ENCODE measurements at places on chromosomes 12 and 14.
A peak's percentile ranks its signal among the peaks of the same experiment; 100 is the strongest.

DNA sequence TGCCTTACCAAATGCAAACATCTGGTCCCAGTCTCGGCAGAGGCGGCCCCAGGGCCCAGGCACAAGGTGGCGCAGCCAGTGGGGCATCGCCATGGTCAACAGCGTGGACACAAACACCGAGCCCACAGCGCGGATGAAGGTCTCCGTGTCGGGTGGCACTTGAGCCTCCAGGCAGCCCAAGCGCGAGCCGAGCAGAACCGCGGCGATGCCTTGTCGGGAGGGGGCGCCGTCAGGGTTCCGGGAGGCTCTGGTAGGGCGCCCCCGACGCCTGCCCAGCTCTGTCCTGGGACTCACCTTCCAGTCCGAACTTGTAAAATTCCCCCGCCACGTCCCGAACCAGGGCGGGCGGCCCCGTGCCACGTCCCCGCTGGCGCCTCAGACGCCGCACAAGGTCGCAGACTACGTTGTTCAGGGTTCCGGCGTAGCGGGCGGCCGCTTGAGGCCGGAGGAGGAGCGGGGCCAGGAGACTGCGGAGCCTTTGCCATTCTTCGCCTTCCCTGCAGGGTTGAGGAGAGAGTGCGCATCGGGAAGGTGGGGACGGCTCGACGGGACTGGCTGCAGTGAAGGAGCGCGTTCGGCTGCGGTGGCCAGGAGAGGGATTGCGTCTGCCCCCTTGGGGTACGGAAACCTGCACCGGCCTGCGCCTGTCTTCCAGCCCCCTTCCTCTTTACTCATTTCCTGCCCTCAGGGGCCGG lies 1.7 kb downstream of the CYP27B1 start:
- DNase-seq = no peak

GRCh38 chr14:93493054-93493453 lies 62.3 kb downstream of the UNC79 start:
- DNase-seq = no peak

DNA sequence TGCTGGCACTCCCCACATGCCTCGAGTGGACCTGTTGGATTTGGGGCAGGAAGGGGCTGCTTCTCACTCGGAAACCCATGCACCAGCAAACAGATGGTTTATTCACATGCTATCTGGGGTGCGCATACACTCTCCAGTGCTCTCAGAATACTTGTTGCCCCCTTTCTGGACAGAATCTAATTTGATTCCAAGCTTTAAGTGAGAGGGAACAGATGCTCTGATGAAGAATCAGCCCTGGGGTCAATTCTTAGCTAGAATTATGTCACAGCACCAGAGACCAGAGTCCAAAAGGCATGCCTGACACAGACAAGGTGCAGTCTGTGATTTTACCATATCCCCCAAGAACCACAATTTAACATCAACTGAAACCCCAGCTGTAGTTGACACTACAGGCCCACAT lies 83.8 kb downstream of the SPTB start:
- no peak for DNase-seq

GRCh38 chr14:92600318-92601053 lies 86.9 kb downstream of the RIN3 start:
- DNase-seq = no peak

GRCh38 chr14:57560681-57561080 lies 67.0 kb upstream of the CCDC198 start:
- no peak for DNase-seq

GRCh38 chr12:102964872-102965271 lies 7.4 kb downstream of the ASCL1 start:
- peak; percentile 69 for DNase-seq

DNA sequence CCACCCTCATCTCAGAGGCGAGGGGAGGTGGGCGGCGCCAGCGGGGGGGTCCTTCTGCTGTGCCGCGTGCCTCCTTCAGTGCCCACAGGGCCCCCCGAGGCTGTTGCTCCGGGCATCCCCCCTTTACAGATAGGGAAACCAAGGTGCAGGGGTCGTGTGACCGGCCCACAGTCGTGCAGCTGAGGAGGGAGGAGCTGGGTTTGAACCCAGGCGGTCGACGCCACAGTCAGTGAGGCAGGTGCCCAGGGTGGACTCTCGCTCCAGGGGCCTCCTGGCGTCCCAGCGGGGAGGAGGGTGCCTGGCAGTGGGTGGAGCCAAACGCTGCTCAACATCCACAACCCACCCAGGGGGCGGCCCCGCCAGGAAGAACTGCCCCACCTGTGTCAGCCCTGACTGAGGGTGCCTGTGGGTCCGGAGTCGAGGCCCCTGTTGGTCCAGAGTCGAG lies 8.6 kb downstream of the GALNT9 start:
- DNase-seq = no peak

GRCh38 chr12:57476162-57476992 lies 3.3 kb downstream of the ARHGAP9 start:
- DNase-seq = peak; percentile 79

- no peak for DNase-seq
Observed at GRCh38 chr12:47084172-47084571, 4.4 kb upstream of the AMIGO2 start.

DNA sequence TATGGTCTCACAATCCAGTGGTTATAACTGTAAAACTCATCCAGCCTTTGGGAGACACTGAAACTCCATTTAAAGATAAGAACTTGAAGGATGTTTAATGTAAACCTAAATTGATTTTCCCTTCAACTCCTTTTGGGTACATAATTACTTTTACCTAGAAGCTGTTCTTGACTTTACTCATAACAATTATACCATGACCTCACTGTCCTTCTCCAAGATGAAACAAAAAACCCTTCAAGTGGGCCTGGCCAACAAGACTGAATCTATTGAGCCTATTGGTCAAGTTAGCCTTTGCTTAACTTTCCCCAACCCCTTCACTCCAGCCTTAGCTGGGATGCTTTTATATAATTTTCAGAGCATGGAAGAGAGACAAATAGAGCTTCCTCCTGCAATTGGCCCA lies 22.5 kb downstream of the PARP2 start:
- no peak for DNase-seq

DNA sequence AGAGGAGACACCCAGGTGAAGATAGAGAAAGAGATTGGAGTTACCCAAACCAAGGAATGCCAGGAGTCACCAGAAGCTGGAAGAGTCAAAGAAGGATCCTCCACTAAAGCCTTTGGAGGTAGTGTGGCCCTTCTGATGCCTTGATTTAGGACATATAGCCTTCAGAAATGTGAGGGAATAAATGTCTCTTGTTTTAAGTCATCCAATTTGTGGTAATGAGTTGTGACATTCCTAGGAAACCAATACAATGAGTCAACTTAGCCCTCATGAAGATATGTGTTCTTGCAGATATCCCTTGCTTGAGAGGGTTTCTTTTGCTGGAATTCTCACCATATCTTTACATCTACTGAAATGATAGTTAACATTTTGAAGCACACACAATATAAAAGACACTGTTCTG lies 58.8 kb downstream of the CCER1 start:
- DNase-seq = no peak

DNA sequence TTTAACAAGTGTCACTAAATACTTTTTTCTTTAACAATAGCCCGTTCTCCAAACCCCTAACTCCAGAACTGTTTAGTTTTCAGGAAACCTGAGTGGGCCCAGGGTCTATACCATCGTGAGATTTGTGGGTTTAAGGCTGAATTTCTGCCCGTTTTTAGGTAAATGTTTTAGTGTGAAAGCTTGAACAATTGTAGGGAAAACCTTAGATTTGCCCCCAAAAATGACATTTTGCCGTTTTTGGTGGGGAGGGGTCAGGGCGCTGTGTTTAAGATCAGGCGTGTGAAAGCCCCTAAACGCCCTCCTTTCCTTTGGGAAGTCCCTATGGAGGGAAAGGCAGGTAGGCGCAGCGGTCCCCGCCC lies 320 bp upstream of the PRPF39 start:
- no peak for DNase-seq

GRCh38 chr12:67943141-67943892 lies 45.9 kb upstream of the IFNG-AS1 start:
- DNase-seq = peak; percentile 64

GRCh38 chr14:74978416-74978947 lies 23.1 kb upstream of the PGF start:
- DNase-seq = no peak

GRCh38 chr12:21907948-21908837 lies 33.0 kb downstream of the ABCC9 start:
- DNase-seq = no peak

- no peak for DNase-seq
Observed at GRCh38 chr14:73472185-73473114, 14.1 kb upstream of the NUMB start.

- no peak for DNase-seq
Observed at GRCh38 chr12:98803468-98804209, 158.5 kb downstream of the APAF1 start.

DNA sequence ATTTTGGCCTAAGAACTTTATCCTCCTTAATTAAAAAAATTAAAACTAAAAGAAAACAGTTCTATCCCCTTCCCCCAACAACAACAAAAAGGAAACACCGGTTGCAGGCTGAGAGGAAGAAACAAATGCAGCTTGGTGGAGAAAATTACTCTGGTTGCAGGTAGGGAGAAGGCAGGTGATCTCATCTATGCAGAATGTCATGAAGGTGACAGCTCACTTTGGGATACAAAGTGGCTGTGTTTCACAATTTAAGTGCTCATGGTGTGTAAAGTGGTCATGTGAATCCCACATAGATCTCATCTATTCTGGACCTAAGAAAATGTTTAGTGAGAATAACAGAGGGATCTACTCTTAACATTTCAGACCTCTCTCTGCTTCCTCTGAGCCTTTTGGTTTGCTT lies 219.7 kb upstream of the PKP2 start:
- DNase-seq = no peak

DNA sequence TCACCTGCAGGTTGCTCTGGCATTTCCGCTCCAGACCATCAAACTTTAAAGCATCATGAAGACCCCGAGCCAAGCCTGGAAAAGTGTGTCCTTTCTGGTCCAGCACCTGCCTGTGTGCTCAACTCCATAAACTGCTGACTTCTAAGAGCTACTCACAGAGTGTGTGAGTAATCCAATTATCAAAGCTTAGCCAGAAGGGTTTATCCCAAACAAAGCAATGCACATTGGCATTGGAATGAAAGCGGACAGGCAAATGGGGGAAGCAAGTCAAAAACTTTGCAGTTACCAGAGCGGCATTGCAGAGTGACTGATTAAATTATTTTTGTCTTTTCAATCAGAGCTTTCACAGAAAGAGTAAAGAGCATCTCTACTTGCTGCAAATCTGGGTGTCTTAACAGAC lies 1262.4 kb upstream of the SEL1L start:
- no peak for DNase-seq

DNA sequence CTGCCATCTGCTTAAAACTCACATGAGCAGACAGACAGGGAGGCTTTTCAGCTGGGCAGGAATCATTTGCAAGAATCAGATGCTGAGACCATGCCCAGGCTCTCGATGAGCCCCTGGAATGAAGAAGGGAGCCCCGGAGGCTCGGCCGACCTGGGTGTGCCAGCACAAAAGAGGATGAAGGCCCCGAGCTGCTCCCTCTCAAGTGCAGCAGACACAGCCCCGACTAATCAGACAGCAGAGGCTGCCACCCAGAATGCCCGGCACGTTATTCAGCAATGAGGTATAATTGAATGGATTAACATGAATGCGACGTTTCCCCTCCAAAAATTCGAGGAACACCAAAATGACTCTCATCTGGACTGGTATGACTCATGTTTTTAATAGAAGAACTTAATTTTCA lies 58.9 kb downstream of the BCL11B start:
- DNase-seq = no peak

DNA sequence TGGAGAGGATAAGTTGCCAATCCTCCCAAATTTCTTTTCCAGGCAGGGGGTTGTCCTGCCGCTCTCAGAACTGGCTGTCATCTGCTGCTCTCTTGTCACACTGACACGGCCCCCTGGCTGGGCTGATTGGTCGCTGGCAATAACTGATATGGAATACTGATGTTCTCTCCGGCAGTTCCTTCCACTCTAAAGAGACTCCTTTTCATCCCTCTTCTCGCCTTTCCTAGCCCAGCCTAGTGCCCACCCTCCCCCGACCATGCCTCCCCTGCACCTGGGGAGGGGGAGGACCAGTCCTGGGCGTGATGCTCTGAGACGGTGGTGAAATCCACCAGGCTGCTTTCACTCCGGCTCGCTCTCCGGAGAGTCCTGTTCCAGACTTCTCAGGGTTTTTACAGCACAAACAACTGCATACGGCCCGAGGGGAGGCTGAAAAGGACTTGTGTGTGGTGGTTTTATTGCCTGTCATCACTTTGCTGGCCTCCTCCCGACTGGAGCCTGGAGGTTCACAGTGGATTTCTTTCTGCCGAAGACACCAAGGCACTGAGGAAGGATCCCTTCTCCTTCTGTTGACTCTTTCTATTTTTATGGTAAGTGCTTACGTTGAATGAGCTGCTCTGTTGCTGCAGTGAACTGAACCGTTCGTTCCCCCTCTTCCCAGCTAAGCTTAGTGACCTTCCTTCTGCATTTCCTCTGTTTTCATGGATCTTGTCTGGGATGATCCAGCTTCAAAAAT lies at the start of gene ANO4:
TSS of gene ANO4 (plus strand) at position 336 of the 733 bp plus-strand sequence. CDS start 107,010 bp downstream, outside the sequence.
- no peak for DNase-seq

GRCh38 chr12:25056486-25057130 lies 107.7 kb upstream of the BCAT1 start:
- DNase-seq = no peak

DNA sequence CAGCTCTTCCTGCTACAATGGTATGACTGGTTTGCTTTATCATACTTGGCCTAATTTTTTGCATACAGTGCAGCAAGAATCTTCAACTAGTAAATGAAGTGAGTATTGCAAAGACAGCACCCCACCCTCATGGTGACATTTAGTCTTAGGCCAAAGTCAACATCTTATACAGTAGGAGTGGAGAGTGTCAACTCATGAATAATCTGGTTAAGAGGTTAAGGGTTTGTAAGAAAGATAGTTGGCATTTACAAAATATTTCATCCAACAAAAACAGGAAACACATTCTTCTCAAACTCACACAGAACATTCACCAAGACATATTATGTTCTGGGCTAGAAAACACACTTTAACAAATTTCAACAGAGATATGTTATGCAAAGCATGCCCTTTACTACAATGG lies 2.2 kb upstream of the OAS1 start:
- no peak for DNase-seq

DNA sequence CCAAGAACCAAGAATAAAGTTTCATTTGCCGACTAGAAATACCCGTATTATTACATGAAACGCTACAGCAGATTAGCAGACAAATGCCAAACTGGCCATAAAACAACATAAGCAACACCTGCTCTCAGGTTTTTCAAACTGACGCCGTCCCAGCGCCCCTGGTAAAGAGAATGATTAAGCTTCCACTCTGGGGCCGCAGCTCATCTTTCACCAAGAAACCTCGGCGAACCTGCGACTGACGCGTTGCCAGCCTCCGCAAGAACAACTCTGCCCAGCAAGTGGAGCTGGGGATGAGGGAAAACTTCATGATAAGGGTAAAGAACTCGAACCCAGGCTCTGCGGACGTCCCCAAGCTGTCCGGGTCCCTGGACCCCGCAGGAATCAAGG lies 530 bp downstream of the ARL1 start:
- no peak for DNase-seq

DNA sequence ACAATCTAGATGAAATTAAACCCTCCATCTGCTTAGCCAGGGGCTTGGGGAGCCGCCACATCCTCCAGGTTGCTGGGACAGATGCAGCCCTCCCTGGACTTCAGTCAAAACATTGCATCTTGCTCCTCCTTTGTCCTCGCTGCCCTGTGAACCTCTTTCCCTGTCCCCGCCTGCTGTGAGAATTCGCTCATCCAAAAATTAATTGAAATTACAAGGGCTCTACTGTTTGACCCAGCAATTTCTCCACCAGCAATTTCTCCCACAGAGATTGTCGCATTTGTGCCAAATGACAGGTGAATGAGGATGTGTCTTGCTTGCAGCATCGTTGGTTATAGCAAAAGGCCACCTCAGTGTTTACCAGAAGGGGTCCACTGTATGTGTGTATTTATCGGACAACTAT lies 5.0 kb upstream of the POP5 start:
- no peak for DNase-seq

Data from H1 (cell line).